ENCODE measurements at places on chromosomes 2 and 18.

- DNase-seq = no peak
Measured at GRCh38 chr2:119731983-119732382, 27.7 kb upstream of the PTPN4 start.

DNA sequence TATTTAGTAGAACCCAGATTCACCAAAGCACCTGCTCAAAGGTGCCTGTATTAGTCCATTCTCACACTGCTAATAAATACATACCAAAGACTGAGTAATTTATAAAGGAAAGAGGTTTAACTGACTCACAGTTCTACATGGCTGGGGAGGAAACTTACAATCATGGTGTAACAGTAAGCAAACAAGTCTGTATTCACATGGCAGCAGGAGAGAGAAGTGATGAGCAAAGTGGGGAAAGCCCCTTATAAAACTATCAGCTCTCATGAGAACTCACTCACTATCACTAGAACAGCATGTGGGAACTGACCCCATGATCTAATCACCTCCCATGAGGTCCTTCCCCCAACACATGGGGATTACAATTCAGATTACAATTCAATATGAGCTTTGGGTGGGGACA lies 28.0 kb upstream of the DDX18 start:
- DNase-seq = no peak

GRCh38 chr2:105843476-105844374 lies 99.0 kb downstream of the NCK2 start:
- no peak for DNase-seq

DNA sequence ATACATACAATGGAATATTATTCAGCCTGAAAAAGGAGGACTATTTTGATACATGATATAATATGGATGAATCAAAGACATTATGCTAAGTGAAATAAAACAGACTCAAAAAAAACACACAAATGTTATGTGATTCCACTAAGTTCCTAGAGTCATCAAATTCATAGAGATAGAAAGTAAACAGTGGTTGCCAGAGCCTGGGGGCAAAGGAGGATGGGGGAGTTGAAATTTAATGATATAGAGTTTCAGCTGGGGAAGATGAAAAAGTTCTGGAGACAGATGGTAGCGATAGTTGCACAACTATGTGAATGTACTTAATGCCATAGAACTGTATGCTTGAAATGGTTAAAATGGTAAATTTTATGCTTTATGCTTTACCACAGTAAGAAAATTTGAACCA lies 119.7 kb downstream of the METTL4 start:
- DNase-seq = no peak

- DNase-seq = no peak
Measured at GRCh38 chr2:58917596-58917995, 676.5 kb upstream of the FANCL start.

DNA sequence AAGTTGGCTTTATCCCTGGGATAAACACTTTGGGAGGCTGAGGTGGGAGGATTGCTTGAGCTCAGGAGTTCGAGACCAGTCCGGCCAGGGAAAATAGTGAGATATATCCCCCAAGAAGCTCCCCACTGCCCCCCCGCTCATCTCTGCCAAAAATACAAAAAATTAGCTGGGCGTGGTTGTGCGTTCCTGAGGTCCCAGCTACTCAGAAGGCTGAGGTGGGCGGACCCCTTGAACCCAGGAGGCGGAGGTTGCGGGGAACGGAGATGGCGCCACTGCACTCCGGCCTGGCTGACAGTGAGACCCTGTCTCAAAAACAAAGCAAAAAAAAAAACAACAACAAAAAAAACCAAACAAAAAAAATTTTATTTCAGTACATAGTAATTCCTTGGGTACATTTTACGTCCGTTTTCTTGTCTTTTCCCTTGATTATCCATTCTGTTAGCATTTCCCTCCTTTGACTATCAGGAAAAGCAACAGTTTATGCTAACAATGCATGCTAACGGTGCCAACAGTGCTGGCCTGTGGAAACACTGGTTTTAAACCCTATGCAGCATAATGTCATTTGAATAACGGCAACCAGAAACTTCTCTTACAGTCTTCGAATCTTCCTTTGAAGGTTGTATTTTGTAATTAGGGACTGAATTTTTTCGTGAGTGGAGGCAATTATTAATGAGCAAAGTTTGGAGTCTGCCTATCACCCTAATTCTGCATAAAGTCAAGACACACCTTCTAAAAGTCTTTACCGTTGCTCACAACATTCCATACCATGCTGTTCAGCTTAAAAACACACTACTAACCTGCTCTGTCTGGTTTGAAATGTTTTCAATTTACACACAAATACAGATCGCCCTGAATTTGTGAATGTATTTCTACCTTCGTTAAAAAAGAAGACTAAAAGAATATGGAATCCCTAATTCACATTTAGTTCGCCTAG lies 721 bp upstream of the MIB1 start:
- DNase-seq = no peak

DNA sequence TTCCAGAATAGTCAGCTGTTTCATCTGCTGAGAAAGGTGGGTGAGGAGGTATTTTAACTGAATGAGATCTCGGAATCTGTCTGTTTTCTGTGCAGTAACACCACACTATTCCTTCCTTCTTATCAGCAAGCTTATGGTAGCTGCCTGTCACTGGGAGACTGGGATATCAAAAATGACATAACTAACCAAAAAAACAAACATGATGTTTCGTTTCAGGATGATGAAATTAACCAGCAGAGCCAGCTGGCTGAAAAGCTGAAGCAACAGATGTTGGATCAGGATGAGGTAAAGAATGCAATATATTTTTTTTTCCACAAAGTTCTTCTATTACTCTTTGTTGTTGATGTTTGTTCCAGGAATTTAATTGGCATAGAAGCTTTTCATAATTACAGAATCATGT lies 59.8 kb upstream of the LYPD6B start:
- DNase-seq = no peak

DNA sequence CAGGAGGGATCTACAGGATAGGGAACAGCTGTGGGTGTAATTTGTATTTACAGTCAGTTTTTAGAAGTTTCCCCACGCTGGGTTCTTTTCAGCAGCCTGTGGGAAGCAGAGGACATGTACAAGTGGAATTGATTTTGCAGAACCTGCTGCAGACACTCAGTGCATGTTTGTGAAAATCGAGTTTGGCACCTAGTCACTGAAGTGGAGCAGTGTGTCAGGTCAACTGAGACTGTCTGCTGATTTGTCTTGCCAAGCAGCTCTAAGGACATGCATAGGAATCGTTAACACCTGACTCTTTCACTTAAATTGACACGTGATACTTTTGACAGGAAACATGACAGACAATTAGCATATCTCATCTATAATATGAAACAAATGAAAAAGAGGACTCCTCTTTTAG lies 416.6 kb downstream of the TMX3 start:
- DNase-seq = no peak

GRCh38 chr2:136874258-136874657 lies 108.9 kb downstream of the THSD7B start:
- DNase-seq = no peak

GRCh38 chr18:24321071-24321470 lies 76.6 kb downstream of the OSBPL1A start:
- no peak for DNase-seq

DNA sequence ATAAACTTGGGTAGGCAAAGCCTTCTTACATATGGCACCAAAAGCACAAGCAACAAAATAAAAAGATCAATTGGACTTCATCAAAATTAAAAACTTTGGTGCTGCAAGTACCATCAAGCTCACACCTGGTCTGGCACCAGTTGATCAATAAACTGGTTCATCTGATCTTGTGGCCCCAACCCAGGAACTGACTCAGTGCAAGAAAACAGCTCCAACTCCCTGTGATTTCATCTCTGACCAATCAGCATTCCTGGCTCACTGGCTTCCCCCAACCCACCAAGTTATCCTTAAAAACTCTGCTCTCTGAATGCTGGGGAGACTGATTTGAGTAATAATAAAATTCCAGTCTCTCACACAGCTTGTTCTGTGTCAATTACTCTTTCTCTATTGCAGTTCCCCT lies 8.4 kb downstream of the EPG5 start:
- DNase-seq = no peak

DNA sequence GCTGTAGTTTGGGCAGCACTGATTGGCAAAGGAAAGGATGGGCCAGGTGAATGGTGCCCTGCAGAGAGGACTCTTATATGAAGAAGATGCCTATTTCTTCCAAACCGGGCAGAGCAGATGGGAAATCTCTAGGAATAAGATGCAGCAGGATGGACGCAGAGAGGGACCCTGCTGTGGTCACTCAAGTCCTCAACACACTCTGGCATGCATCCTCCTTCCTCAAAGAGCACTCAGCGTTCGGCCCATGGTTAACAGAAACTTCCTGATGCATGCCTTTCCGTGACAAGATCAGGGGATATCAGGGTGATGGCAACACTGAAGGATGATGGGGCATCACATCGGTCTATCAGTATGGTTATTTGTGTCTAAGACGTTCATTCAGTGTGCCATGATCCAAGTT lies 232.7 kb downstream of the TTC32 start:
- DNase-seq = no peak

- DNase-seq = no peak
Measured at GRCh38 chr2:194842871-194843270, 814.2 kb upstream of the SLC39A10 start.

GRCh38 chr2:134625311-134625710 lies 93.5 kb downstream of the TMEM163 start:
- DNase-seq = no peak

DNA sequence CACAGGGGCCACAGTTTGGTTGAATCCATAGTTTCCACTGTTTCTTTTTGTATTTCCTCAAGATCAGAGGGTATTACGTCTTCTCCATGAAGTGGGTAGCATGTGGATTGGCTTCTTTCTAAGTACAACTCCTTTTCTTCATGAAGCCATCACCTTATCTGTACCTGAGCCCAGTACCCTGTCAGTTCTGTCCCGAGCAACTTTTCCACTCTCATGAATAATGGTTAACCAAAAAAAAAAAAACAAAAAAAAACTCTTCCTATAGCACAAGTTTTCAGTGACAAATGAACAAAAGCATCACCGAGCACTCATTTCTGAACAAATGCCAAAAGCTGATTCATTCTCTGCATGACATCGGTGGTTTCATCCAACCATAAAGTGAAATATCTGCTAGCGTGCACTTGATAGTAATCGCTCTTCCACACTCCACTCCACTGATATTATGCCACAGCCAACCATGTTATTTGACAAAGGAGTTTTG lies 53.0 kb upstream of the CCDC150 start:
- no peak for DNase-seq

- no peak for DNase-seq
Measured at GRCh38 chr2:69077252-69077950, 64.4 kb downstream of the ANTXR1 start.

DNA sequence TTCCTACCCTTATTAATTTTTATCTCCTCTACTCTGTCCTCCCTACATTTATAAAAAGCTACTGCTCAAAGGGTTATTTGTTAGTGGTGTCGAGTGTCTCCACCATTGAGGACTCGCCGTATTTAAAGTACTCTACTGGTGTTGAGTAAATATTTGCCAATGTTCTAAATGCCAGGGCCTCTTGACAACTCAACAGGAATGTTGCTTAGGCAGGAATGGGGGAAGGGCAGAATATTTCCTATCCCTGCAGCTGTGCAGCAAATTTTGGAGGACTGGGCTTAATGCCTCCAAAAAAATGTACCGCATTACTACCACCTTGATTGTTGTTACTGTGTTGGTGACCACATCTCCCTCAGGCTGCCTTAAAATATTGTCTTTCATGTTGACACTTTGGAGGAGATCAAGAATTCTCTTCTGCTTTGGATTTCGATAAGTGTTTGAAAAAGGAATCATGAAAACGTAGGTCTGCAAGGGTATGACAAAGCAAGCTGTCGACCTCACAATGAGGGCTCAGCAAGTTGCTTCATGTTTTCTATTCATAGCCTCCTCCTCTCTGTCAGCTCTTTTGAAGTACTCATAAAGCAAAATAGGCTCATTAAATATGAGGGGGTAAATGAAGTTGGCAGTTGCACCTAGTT lies 84.3 kb downstream of the EFEMP1 start:
- DNase-seq = no peak

- peak; percentile 54 for DNase-seq
Measured at GRCh38 chr2:231393149-231394131, 2.1 kb upstream of the B3GNT7 start.

DNA sequence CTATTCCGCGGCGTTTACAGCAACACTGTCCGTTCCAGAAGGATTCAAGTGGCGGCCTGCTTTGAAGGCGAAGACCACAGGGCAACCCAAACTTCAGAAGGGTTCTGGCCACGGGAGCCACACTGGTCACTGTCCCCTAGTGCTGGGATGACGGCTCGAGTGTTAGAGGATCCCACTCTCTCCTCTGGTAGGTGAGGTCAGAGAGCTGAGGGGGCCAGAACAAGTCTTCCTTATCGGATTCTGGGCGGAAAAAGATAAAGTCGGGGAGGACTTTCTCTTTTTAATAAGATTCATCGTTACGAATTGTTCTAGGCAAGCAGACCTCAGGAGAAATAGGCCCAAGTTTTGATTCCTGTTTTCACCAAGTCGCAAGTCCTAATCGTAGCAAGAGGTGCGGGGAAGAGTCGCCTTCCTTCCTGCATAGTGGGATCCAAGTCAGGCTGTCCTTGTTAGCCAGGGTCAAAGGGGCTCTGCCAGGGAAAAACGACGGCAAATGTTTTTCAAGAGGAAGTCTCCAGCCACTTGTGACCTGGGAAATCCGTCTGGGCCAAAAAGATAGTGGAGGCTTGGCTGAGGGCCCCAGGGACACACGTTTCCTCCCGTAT lies 864 bp upstream of the MYL12A start:
- DNase-seq = peak; percentile 22

- no peak for DNase-seq
Measured at GRCh38 chr2:207181526-207182274, 16.0 kb upstream of the KLF7 start.

GRCh38 chr2:212957624-212958023 lies 193.8 kb downstream of the IKZF2 start:
- DNase-seq = no peak

DNA sequence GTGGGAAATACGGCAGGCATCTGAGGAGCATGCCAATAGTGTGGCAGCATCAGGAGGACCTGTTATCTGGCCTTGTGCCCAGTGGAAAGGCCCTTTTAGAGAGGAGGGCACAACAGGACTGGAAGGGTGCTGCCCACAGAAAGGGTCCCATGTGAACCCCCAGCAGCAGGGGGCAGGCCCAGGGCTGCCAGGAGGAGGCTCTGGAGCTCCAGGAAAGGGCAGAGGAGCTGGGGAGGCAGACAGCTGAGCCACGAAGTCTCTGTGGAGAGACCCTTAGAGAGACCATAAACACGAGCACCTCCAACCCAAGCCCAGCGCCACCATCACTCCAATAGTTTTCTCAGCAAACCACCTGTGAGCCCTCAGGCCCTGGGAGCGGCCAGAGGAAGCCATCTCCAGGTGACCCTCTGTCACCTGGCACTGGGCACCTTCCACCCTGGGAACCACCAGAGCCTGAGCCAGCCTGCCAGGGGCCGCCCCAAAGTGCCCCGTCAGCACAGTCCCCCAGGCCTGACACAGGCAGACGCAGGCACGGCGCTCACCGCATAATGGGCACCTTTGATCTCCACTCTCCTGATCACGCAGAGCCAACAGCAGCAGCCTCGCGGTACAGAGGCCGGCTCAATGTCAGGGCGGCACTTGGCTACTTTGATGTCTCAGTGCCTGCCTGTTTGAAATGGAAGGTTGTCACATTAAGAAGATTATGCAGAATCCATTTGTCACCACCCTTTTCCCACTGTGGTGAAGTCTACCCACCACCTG lies 162.5 kb upstream of the RAB6C start:
- DNase-seq = no peak

Measured in activated gamma-delta T cell treated with Interleukin-2 at 50 U/mL for 16 hours (primary cell).